ENCODE measurements at places on chromosomes 5 and 9. TPM values are rescaled to one million over a fixed set of nuclear protein-coding genes. Genes with fewer than 3 reads are reported as not detected.

The SPINK6 gene
- total RNA-seq: not detected

The ANKRD55 gene
- not detected for total RNA-seq

The MSMP gene
- 1.2 TPM for total RNA-seq

The MAT2B gene
- 90.3 TPM for total RNA-seq

The OTP gene
- total RNA-seq: not detected

The ROPN1L gene
- 0.29 TPM for total RNA-seq

The FOXD4L6 gene
- total RNA-seq: not detected

The PCDHB2 gene
- 0.58 TPM for total RNA-seq

The PCDHGA3 gene
- 2.6 TPM for total RNA-seq

The OR1J2 gene
- total RNA-seq: not detected

The MAPK9 gene
- 27.2 TPM for total RNA-seq

The SUSD3 gene
- 1.3 TPM for total RNA-seq

The ADGRV1 gene
- total RNA-seq: 0.50 TPM

The PCDH12 gene
- 0.15 TPM for total RNA-seq

The SSBP2 gene
- total RNA-seq: 41.7 TPM

The IFNA13 gene
- not detected for total RNA-seq

The PCDHGA9 gene
- 8.0 TPM for total RNA-seq

The ARID3C gene
- total RNA-seq: not detected

The C9orf153 gene
- 0.50 TPM for total RNA-seq

The TMC1 gene
- not detected for total RNA-seq

The SMC2 gene
- total RNA-seq: 30.7 TPM

The GMCL2 gene
- not detected for total RNA-seq

The BRD9 gene
- 42.3 TPM for total RNA-seq

The SCGB3A2 gene
- total RNA-seq: not detected

The GLRA1 gene
- total RNA-seq: not detected

The CFAP77 gene
- not detected for total RNA-seq

The PJA2 gene
- 119 TPM for total RNA-seq

The SLC34A3 gene
- total RNA-seq: under 0.01 TPM

The KCNV2 gene
- not detected for total RNA-seq

The ZCCHC9 gene
- 41.2 TPM for total RNA-seq

The LCN12 gene
- total RNA-seq: not detected

The RNF183 gene
- total RNA-seq: not detected
